ENCODE measurements at places on chromosomes 6 and 20.

DNA sequence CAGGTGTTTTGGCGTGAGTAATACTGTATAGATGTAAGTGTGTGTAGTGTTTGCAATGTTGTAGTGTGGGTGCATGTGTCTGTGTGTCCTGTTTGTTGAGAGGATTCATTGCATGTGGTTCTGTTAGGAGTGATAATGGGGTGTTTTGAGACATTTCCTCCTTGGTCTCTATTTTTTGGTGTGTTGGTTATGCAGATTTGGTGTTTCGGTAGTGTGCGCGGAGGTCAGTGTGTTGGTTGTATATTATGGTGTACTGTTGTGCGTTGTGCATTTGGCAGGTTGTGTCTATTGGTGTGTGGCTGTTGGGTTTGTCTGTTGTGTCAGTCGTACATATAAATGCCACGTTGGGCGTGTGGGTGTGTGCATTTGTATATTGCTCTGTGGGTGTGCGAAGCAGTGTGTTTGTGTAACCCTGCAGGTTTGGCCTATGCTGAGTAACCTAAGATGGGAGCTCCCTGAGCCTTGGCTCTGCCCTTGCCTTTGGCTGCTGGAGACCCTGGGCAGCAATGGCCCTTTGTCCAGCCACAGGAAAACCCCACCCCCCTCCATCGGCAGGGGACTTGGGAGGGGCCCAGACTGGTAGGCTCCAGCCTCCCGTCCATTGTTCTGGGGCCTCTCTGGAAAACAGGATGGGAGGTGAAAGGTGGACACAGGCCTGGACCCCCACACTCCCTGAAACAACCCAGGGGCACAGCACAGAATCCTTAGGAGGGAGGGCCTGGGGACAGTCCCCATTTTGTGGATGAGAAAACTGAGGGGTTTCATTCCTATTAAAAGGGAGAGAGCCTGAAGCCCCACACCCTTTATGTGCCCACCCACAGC, 10.3 kb upstream of the ID1 start:
- no peak for DNase-seq

- DNase-seq, result no peak
Measured at GRCh38 chr20:38228436-38228835, 32.1 kb downstream of the KIAA1755 start.

GRCh38 chr6:40923326-40923725, 115.7 kb downstream of the UNC5CL start:
- DNase-seq, result no peak

- no peak for DNase-seq
Measured at GRCh38 chr20:2869381-2869780, 3.9 kb upstream of the PTPRA start.

GRCh38 chr6:90202156-90202555, 94.5 kb downstream of the BACH2 start:
- DNase-seq, result no peak

GRCh38 chr6:72975352-72975752, 249.9 kb downstream of the KHDC1L start:
- DNase-seq, result no peak

DNA sequence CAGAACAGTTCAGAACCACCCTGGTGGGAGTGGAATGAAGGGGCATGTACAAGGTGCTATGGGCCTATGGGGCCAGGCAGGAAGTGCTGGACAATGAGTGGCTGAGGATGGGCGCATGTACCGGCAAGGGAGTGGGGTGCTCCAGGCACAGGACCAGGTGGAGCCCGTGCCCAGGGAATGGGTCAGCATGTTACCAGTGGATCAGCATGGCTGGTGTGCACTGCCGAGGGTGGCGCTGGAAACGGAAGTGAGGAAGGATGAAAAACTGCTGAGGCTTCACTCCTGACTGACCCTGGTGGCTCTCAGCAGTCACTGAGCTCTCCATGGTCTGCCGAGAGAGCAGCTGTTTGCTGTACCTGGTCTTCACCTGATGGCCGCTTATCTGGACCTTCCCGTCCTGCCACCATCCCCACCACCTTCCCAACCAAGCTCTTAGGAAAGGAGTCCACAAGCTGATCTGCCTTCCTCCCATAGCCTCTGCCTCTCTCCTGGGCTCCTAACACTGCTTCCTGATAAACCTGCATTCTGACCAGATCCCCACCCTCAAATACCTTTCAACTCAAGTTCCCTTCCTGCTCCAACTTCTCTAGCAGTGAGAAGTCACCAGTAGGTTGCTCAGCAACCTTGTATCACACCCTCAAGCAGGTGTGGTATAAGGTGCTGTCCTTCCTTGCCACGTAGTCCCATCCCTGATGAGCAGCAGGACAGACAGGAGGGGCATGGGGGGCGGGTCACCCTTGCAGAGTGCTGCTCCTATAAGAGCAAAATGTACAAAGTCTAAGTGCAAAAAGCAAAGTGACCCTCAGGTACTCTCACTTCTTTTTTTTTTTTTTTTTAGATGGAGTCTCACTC, 7.1 kb downstream of the UQCC2 start:
- DNase-seq, result no peak

DNA sequence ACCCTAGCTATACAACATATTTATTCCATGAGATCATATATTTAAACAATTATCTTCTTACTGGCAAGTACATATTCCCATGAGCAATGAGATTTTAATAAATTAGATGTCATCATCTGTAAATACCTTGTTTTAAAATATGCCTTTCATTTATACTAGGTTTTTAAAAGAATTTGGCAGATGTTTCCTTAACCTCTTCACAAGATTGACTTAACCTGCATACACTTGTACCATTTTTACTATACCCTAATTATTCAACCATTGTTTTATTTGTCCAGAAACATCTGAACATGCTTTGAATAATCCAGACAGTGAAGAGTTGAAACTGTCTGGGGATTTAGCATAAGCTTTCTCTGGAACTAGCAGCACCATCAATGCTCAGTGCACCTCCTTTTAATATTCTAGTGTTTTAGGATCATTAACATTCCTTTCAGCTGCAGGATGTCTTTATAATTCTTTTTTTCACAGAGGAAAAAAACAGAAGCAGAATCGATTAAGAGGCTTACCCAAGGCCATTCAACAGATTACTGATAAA, 188.0 kb upstream of the TENT5A start:
- no peak for DNase-seq

DNA sequence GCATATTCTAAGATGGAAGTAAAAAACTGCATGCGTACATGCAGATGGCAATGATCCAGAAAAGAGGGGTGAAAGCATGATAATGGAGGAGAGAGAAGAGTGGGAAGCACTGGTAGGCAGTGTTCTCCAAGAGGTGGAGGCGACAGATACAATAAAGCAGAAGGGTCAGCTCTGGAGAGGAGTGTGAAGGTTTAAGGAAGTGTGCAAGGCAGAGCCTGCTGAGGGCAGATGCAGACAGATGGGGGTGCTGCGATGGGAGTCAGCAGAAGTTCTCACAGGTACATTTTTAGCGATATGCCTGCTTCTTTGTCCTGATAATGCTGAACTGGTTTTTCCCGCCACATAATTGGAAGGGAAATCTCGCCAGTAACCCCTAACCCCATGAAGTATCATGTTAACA, 81.1 kb upstream of the C6orf118 start:
- DNase-seq, result no peak

DNA sequence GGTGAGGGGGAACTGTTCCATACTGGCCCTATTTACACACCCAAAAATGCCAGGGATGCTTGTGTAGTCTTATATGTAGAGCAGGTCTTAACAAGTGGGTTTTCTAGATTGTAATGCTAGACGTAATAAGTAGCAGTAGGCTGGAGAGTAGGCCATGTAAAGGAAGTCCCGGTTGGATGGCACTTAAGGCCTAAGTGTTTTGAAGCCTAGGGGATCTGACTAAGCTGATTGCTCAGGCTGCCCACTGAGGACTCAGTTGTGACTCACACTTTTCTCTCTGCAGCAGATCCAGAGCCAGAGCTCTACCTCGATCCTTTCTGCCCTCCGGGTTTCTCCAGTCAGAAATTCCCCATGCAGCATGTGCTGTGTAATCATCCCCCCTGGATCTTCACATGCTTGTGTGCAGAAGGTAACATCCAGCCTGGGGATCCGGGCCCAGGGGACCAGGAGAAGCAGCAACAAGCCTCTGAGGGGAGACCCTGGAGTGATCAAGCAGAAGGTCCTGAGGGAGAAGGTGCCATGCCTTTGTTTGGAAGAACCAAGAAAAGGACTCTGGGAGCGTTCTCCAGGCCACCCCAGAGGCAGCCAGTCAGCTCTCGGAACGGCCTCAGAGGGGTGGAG, 26.6 kb downstream of the ZNF133 start:
- DNase-seq, result peak; percentile 60

DNA sequence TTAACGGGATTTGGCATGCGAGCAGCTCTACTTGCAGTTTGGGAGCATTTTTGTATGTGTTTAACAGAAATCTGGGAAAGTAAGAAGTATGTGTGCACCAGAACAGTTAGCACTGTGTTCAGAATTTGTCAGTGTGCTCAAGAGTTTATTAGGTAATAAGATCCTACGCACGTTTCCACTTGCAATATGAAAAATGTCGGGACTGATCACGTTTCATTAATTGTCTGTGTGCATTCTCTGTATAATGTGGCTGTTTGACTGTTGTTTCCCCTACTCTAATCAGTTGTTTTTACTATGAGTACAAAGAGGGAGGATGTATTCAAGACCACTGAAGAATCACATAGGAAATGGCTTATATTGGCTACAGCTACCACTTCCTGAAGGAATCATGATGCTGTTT, 349.7 kb upstream of the POU3F2 start:
- no peak for DNase-seq

GRCh38 chr6:30357678-30358540, 13.0 kb downstream of the RPP21 start:
- DNase-seq, result peak; percentile 86

DNA sequence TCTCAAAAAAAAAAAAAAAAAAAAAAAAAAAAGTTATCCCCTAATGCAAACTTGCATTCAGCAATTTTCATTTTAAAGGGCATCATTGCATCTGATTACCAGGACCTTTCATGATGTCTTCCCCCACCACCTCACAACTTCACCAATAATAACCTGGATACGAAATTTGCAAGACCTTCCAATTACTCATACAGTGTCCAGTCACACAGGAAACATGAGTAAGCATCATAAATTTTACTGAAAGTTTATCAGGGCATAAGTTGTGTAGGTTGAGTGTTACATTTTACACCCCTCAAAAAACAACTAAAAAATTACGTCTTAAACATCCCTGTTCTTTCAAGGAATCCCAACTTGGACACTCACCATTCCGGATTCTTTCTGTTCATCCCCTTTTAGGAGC, 79.1 kb upstream of the ANKEF1 start:
- DNase-seq, result no peak

DNA sequence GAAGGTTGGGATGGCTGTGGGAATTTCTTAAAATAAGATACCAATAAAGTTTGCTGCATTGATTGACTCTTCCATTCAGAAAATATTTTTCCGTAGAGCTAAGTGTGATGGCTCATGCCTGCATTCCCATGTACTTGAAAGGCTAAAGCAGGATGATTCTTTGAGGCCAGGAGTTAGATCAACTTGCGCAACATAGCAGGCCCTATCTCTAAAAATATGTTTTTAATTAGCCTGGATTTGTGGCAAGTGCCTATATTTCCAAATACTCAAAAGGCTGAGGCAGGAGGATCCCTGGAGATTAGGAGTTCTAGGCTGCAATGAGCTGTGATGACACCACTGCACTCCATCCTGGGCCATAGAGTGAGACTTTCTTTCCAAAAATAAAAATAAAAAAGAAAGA, 431.2 kb upstream of the PTCHD4 start:
- no peak for DNase-seq

DNA sequence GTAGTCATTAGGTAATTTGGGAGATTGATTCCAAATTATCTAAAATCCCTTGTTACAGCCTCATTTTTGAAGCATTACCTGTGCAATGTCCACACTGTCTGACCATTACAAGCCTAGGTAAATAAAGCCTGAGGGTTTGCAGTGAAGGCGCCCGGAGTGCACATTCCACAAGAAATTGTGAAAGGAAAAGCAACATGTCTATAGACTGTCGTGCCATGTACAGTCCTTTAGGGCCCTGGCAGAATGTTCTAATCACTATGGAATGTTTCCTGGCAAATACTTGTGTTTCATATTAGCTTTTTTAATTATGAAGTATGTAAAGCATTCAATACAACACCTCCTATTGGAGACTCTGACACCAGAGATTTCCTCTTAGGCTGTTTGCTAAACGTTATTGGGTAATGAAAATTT, 28.9 kb downstream of the PREP start:
- peak; percentile 75 for DNase-seq

DNA sequence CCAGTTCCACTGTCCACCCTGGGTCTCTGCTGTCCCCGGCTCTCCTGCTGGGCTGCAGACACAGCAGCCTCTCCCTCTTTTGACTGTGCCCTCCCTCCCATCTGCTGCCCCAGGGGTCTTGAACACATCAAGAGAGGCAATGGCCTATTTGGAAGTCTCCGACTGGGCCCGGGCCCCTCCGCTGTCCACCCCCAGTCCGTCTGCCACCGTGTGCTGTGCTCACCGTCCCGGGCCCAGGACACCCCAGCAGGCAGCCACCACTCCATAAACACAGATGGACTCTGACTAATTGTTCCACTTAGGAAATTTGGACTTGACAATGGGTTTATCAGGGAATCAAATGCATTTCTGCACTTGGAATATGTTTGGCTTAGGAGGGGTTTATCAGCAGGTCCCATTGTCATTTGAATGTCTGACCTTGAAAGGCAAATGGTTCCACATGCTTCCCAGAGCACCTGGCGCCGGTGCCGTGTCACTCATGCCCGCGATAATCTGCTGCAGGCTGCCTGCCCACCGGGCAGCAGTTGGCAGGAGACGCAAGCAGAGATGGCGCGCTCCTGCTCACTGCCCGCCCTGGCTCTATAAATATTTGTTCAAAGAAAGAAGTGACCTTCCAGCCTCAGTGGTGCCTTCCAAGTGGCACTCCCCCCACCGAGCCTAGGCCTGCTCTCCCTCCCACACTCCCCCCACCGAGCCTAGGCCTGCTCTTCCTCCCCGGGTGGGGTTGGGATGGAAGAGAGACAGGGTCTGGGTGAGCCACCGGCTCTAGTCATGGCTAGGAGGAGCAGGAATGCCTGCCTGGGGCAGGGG, 18.8 kb upstream of the FRMD1 start:
- DNase-seq, result no peak

DNA sequence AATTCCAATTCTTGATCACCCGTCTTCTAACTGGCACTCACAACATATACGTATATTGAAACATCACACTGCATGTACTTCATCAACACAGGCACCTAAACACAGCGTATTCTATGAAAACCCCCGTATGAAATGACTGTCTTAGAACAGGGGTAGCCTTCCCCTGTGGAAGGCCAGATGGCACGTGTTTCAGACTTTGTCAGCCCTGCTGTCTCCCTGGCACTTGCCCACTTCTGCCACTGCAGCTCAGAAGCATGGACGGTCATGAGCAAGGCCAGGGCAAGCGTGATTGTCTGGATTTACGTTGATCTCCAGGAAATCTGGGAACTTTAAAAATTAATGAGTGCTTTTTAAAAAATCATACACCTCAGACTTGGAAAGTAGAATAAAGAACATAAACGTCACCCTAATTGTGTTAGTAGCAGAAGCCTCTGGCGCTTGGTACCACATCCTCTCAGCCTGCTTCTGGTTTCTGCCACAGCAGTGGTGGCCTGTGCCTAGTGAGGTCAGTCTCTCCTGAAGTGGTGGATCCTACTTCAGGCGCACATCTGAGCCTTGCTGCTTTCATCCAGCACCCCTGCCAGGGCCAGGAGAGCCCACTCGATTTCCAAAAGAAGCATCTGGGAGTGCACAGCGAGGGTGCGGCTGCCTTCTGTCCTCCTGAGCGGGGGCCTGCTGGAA, 18.3 kb downstream of the PDE10A start:
- no peak for DNase-seq
